ENCODE measurements at places on chromosomes 1 and 21.
A peak's percentile ranks its signal among the peaks of the same experiment; 100 is the strongest.

DNA sequence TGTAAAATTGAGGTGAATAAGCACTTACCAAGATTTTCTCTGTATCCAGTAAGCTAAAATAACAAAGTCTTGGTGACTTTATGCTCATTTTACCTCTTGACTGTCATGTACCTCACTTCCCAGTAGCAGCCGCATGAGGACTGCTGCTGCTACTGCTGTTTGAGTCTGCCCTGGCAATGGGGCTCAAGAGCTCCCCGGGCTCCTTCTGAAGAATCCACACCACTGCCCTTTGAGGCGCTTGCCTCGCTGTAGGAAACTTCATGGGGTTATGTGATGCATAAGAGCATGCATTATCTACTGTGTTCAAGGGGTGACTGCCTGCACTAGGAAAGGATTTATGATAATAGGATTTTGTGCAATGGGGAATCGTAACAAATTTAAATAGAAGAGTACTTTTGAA lies 113.5 kb downstream of the NTNG1 start:
- DNase-seq, result no peak

DNA sequence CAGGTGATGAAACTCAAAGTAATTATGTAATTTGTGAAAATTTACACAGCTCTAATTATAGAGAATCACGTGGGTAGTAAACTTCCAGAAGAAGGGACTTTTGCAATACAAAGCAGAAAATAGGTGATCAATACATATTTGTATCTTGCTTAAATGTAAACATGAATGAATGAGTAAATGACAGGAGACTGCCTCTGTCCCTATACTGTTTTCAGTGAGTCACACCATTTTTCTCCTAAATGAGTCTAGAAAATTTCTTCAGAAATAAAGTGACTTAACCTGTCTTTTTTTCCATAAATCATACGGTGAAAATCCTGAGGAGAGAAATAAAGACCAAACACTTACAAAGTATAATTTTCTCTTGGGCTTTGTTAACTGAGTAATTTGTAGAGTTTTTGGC lies 11.9 kb downstream of the RAP1A start:
- DNase-seq, result no peak

- peak; percentile 31 for DNase-seq
Measured at GRCh38 chr1:37945743-37946702, 830 bp downstream of the INPP5B start.

- no peak for DNase-seq
Measured at GRCh38 chr21:20645344-20645743, 352.9 kb upstream of the NCAM2 start.

DNA sequence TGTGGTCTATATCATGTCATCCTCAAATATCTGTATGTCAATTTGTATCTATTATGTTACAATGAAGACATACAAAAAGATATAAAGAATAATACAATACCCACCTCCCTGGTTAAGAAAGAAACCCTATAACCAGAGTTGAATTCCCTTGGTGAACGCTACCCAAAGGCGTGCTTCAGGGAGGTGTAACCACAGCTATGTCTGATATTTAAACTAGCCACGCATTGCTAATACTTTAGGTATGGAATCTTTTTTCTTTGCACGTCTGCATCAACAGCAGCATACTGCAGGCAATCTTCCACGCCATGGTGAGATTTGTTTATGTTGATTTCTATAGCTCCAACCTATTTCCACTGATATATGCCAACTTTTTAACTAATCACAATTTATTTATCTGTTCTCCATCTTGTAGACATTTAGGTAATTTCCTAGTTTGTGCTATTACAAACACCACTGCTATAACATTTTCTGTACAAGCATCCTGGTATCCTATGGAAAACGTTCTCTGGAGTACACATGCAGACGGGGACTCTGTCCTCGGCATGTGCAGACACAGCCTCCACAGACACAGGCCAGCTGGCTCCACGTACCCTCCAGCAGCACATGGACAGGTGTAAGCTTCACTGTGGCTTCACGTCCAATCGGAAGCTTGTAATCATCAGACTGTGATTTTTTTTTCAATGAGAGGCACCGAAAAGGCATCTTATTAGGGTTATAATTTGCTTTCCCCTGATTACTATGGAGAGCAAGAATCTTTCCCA lies 58.5 kb downstream of the HSF2BP start:
- DNase-seq, result peak; percentile 51

GRCh38 chr1:214402613-214403083 lies 121.7 kb downstream of the SMYD2 start:
- DNase-seq, result no peak

DNA sequence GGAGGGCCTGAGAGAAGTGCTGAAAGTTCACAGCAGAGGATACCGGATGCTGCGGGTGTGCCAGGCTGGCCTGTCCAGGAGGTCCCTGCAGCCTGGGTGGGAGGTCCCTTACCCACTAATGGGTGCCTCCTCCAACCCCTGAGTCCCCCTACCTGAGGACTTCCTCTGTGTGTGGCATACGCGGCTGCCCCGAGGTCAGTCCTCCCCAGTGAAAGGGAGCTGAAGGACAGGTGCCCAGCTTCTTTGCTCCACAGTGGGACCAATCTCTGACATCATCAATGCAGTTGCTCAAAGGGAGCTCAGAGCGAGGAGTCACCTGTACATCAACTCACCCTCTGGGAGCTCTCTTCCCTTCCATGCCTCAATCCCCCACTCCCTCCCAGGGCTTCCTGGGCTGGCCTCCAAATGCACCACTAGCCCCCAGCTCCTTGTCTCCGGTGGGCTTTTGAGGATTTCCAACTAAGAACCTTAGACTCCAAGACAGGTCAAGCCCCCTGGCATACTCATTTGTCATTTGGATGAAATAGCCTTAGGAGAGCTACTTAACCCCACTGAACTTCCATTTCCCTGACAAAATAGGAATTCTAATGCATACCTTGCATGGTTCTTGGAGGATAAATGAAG lies 53.9 kb downstream of the PDE9A start:
- DNase-seq, result no peak

GRCh38 chr1:232995189-232995588 lies 44.8 kb downstream of the NTPCR start:
- no peak for DNase-seq

GRCh38 chr1:180131510-180131909 lies 23.2 kb upstream of the QSOX1 start:
- DNase-seq, result no peak

DNA sequence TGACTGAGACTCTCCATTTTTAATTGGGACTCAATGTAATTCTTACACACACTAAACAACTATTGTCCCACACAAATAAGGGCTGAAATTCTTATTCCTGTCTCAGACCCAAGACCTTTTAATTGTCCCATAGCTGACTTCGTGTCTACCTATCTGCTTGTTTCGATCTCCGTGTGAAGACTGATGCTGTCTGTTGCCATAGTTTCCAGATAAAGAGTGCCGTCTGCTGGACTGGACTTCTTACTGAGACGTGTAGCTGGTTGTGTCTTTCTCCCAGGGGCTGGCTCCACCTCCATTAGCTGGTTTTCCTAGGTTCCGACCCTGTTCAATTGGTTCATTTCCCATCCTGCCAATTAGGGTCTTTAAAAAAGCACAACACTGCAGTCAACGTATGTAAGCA lies 235.3 kb upstream of the PLXNA2 start:
- no peak for DNase-seq

GRCh38 chr1:88454781-88455180 lies 229.3 kb upstream of the PKN2 start:
- DNase-seq, result no peak

All from WERI-Rb-1 (cell line).